ENCODE measurements at places on chromosomes 1 and 21. TPM values are rescaled to one million over a fixed set of nuclear protein-coding genes. Genes with fewer than 3 reads are reported as not detected.

- DNase-seq, result no peak
- H3K27ac ChIP-seq, result no peak overlapping the region
- H3K4me1 ChIP-seq, result no peaks in the 10 kb centered on the region
- H3K27me3 ChIP-seq, result no peaks in the 10 kb centered on the region
Observed at GRCh38 chr21:15549671-15550070, 180.1 kb upstream of the USP25 start.

DNA sequence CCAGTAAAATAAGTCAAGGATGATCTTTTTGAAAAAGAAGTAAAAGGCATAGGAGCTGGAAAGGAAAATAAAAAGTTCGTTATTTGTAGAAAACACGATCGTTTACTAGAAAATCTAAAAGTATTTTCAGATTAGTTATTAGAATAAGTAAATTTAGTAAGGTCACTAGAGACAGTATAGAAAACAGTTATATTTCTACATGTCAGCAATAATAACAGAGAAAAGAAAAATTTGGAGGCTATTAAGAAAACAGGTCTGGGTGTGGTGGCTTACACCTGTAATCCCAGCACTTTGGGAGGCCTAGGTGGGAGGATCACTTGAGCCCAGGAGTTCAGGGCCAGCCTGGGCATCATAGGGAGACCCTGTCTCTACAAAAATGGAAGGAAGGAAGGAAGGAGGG lies 181.3 kb downstream of the VPS13D start:
- no peak overlapping the region for H3K4me3 ChIP-seq
- no peaks in the 10 kb centered on the region for H3K36me3 ChIP-seq
- H3K27me3 ChIP-seq, result no peaks in the 10 kb centered on the region
- no peak overlapping the region for H3K27ac ChIP-seq
- no peak for DNase-seq
- H3K4me1 ChIP-seq, result peaks cover 30% of the 10 kb centered on the region

GRCh38 chr1:92461364-92462097 lies 25.2 kb downstream of the GFI1 start:
- H3K4me3 ChIP-seq, result no peak overlapping the region
- no peaks in the 10 kb centered on the region for H3K27me3 ChIP-seq
- H3K4me1 ChIP-seq, result no peaks in the 10 kb centered on the region
- DNase-seq, result no peak
- no peak overlapping the region for H3K27ac ChIP-seq

DNA sequence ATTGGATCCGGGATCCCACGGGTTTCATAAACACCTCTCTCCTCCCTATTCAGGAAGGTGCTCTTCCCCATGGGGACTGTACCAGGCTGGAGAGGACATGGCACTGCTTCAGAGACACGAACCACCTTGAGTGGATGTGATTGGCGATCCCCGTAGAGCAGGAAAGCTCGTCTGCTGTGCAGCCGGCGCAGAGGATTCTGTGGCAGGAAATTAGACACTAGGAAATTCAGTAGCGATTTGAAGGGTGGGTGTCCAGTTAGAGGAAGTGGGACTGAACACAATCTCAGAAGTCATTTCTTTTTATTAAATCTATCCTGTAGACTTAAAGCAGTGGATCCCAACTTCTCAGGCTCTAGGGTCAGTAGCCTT lies 767 bp downstream of the PDIK1L start:
- no peak for DNase-seq
- peaks cover 20% of the 10 kb centered on the region for H3K4me1 ChIP-seq
- peaks cover 24% of the 10 kb centered on the region for H3K36me3 ChIP-seq
- H3K27me3 ChIP-seq, result no peaks in the 10 kb centered on the region
- H3K4me3 ChIP-seq, result peak overlapping the region; percentile 99
- peak overlapping the region; percentile 91 for H3K27ac ChIP-seq

DNA sequence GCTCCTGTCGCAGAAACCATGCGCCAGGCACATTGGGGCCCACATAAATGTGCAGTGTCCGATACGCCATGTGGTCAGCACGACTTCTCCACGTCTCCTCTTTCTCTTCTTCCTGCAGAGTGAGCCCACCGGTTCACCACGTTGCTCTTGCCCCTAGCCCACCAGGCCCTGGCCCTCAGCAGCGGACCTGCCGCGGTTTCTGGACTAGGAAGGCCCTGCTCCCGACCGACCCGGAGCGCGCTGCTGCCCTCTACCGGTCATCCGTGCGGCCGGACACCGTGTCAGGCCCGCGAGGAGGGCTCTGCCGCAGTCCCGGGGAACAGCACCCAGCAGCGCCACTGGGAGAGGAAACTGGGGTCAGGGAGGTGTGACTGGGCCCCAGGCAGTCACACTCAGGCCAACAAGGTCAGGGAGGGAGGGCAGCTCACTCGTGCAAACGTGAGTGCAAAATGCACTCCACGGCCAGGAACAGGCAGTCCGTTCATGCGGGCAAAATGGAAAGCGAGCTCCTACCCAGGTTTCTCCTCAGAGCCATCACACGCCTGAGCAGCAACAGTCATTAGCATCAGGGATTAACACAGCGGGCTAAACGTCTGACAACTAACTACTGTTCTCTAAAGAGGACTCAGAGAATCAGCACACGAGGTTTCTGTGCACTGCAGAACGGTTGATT lies 13.7 kb downstream of the TLR5 start:
- H3K4me1 ChIP-seq, result peaks cover 25% of the 10 kb centered on the region
- DNase-seq, result no peak
- peak overlapping the region; percentile 27 for H3K4me3 ChIP-seq

DNA sequence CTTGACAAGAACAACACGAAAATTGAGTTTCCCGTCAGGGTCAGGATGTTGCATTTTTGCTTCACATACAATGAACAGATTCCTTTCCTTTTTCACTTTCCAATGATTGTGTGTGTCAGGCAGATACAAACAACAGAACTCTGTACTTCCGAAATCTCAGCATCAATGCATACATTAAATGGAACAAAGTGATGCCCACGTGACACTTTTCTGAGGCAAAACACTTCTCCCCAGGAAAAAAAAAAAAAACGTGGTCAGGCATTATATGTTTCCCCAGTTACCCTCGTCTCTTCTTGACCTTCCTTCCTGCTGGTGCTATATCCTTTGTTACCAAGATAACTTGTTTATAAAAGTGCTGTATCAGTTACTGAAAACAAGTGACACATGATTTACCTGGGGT lies 181.8 kb downstream of the ZNF281 start:
- no peak overlapping the region for H3K4me3 ChIP-seq
- H3K4me1 ChIP-seq, result no peaks in the 10 kb centered on the region
- no peaks in the 10 kb centered on the region for H3K36me3 ChIP-seq
- no peak overlapping the region for H3K27ac ChIP-seq

- no peaks in the 10 kb centered on the region for H3K4me1 ChIP-seq
- no peak overlapping the region for H3K4me3 ChIP-seq
- no peak overlapping the region for H3K27ac ChIP-seq
- no peaks in the 10 kb centered on the region for H3K27me3 ChIP-seq
Observed at GRCh38 chr1:201424146-201424545, 2.6 kb upstream of the TNNI1 start.

DNA sequence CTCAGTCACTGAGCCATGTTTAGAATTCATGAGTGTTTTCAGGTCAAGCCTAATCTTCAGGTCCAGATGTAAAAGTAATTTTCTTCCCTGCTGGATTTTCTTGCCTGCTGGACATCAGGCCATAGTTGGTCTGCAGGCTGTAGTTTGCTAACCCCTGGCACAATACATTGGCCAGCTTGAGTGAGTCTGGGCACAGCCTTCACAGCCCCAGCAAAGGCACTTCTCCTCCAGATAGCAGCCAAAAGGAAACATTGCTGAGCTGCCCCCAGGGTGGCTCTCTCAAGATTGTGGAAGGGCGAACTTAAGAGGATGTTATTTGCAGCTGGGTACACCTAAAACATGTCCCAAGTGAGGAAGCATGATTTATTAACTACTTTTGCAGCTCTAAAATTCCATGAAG lies 126.8 kb downstream of the PIK3R3 start:
- no peaks in the 10 kb centered on the region for H3K36me3 ChIP-seq
- no peaks in the 10 kb centered on the region for H3K4me1 ChIP-seq
- no peak overlapping the region for H3K4me3 ChIP-seq
- no peaks in the 10 kb centered on the region for H3K27me3 ChIP-seq
- no peak overlapping the region for H3K27ac ChIP-seq

GRCh38 chr1:216723274-216723780 lies at the start of gene ESRRG:
TSS of gene ESRRG (minus strand) at chr1:216723429. CDS start at chr1:216723299, 130 bp downstream.
- DNase-seq, result no peak
- H3K4me3 ChIP-seq, result peak within 1 kb of the TSS; percentile 31
- H3K27me3 ChIP-seq, result no peaks in the 10 kb centered on the region
- no peak within 1 kb of the TSS for H3K27ac ChIP-seq
- H3K36me3 ChIP-seq, result no peaks in the 10 kb centered on the region

The OR2T33 gene
- not detected for total RNA-seq

DNA sequence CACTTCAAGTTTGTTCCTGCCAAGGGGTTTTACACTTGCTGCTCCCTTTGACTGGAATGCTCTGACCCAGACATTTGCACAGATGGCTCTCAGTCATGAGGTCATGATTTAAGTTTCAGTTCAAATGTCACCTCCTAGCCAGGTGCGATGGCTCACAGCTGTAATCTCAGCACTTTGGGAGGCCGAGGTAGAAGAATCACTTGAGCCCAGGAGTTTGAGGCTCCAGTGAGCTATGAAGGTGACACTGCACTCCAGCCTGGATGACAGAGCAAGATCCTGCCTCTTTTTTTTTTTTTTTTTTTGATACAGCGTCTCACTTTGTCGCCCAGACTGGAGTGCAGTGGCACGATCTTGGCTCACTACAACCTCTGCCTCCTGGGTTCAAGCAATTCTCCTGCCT lies 4.5 kb upstream of the ZMYM4 start:
- no peak overlapping the region for H3K4me3 ChIP-seq
- H3K4me1 ChIP-seq, result no peaks in the 10 kb centered on the region
- no peak overlapping the region for H3K27ac ChIP-seq

DNA sequence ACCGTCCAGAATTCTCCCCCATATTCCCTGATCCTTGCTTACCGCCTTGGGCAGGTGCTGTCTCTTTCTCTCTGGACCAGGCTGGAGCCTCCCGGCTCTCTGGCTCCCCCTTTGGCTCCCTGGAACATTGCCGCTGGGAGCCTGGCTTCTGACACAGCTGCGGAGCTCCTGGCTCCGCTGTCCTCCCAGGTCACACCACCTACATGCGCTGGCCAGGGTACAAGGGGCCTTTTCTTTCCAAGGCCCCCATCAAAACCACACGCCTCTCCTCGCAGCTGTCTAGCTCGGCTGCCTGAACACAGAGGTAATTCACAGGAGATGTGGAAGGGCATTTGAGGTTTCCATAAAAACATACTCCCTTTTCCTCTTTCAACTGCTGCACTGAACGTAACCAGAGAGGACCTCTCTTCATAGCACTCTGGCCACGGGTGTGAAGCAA lies 7.5 kb upstream of the ZNF648 start:
- H3K36me3 ChIP-seq, result no peaks in the 10 kb centered on the region
- no peak for DNase-seq
- no peak overlapping the region for H3K4me3 ChIP-seq
- no peaks in the 10 kb centered on the region for H3K4me1 ChIP-seq
- no peaks in the 10 kb centered on the region for H3K27me3 ChIP-seq

The TMCC2 gene
- 4.9 TPM for total RNA-seq

DNA sequence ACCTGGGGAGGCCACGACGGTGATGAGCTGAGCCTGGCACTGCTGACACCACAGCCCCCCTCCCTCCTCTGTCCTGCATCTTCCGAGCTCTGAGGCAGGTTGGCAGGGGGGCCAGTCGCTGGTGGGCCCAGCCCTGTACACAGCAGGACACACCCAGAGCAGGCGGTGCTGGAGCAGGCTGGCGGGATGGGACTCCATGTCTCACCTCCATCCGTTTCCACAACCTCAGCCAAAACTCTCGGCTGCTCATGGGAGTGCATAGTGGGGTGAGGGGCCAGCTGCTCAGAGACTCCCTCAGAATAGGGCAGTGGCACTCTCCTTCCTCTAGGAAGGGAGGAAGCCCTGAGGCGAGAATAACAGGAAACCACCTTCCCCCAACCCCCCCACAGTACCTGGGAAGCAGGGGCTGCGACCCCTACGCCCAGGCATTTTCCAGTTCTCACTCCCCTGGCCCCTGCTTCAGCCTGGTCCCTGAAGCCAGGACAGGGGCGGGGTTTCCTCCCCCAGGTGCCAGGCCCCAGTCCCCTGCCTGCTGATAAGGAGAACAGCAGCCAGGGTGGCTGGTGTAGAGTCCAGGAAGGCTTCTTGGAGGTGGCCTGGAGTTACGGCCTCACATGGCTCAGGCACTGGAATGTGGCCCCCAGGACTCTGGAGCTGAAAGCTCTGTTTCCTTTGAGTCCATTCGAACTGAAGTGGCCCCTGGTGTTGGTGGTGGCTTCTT lies 3.2 kb upstream of the IBA57 start:
- peak overlapping the region; percentile 99 for H3K27ac ChIP-seq
- peak overlapping the region; percentile 3 for H3K4me3 ChIP-seq
- H3K4me1 ChIP-seq, result peaks cover 52% of the 10 kb centered on the region
- no peaks in the 10 kb centered on the region for H3K27me3 ChIP-seq
- DNase-seq, result no peak

DNA sequence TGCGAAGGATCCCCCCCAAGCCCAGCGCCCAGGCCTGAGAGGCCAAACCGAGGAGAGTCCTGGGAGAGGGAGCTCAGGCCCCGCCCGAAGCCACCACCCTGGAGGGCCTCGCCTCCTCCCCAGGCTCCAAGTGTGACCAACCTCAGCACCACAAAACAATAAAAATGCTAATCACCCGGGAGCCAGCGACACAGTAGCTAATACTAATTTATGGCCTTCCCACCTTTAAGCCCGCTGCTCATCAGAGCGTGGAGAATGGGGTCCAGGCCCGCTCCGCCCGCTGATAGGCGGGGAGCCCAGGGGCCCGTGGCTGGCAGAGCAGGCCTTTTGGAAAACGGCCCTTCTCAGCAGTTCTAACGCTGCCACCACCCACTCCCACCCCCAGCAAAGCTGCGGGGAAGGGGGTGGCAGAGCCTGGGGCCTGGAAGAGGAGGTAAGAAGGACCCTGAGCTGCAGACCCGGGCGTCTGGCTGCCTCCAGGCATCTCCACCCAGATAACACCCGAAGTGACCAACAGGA lies 20.4 kb upstream of the TAS1R2 start:
- peaks cover 21% of the 10 kb centered on the region for H3K4me1 ChIP-seq
- no peak overlapping the region for H3K4me3 ChIP-seq
- H3K27me3 ChIP-seq, result no peaks in the 10 kb centered on the region
- DNase-seq, result no peak
- H3K27ac ChIP-seq, result no peak overlapping the region

- no peak overlapping the region for H3K4me3 ChIP-seq
- no peak for DNase-seq
- peak overlapping the region; percentile 57 for H3K27ac ChIP-seq
- no peaks in the 10 kb centered on the region for H3K36me3 ChIP-seq
Observed at GRCh38 chr1:210597555-210598134, 268.9 kb downstream of the HHAT start.

DNA sequence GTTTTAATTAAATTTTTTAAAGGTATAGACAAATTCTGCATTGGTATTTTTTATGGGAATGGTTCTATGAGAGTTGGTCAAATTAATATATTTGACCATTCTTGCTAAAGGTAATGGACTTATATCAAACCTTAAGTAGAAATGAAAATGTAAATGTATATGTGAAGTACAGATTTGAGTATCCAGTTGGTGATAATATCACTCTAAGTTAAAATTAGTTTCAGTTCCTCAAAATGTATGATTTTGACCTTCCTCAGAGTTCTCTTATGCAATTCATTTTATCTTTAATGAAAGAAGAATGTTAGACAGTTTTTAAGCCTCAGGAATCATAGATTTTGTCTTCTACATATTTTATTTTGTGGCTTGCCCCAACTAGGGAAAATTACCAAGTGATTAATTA lies 1291.5 kb upstream of the B3GALT2 start:
- no peaks in the 10 kb centered on the region for H3K27me3 ChIP-seq
- H3K4me3 ChIP-seq, result no peak overlapping the region
- no peaks in the 10 kb centered on the region for H3K36me3 ChIP-seq
- H3K4me1 ChIP-seq, result no peaks in the 10 kb centered on the region
- no peak overlapping the region for H3K27ac ChIP-seq
